Left ventricle myocardium inferior (tissue), 1 donor: ENCODE measurements at places on chromosomes 2 and 18.
A peak's percentile ranks its signal among the peaks of the same experiment; 100 is the strongest.

DNA sequence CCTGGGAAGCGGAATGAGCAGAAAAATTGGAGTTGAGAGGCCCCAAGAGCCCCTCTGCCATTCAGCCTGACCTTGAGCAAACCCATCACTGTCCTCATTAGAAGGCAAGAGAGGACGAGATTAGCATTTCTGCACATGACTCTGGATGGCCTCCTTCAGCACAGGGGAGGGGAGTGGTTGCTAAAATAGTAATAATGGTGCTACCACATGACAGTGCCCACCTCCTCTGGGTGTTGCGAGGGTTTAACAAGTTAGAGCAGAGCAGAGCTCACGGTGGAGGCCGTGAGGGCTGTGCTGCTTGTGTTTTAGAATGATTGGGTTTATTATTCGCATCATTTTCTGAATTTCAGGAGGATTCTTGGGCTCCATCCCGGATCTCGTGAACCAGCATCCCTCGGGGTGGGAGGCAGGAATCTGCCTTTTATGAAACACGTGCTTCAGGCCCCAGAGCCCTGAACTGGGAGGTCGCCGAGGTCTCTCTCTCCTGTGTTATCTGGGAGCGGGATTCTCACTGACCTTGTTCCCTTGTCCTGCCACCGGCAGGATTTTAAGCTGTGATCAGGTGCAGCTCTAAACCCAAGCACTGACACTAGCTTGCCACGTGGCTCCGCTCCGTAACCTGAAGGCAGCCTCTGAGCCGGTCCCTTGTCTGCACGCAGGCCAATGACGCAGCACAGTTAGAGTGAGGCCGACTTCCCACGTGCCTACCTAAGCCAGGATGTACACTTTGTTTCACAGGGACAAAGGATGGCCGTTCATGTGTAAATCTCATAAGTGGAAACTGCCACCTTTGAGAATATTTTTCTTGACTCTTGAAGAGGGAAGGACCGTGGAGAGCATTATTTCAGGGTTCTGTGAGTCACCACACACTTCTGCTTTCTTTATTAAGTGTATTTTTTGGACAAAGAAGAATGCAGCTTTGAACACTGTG, 142.3 kb downstream of the ACOXL start:
- no peak for DNase-seq

DNA sequence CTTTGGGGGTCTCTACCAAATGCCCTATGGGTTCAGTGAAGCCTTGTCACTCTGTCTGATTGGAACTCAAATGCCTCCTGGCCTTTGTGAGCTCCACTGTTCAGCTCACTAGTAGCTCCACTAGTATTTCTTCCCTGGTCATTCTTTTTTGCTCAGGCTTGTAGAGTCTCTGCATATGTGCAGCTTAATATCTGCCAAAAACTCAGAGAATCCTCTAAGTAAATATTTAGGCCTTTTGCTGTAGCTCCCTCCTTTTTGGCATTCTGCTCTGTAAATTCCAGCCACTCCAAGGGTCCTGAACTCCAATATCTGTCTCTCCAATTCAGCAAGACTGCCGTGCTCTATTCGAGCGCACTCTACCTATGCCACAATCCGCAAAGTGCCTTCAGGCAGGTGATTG, 146.5 kb downstream of the MAIP1 start:
- DNase-seq, result no peak

DNA sequence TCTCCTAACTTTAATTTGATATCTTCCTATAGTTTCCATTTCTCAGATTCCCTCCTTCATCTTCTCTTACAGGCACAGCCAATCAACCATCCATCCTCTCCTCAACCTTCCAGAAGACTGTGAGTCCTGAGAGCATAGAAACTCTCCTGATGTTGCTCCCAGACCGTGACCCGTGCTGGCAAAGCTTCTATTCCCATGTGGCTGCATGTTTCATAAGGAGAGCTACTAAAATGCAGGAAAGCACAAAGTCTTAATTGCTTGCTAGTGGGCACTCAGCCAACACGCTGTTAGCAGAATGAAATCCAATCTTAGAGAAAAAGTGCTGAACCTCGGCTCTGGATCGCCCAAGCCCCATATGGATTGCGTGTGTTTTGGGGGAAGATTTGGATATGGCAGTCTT, 1244.7 kb upstream of the ZEB2 start:
- peak; percentile 60 for DNase-seq

DNA sequence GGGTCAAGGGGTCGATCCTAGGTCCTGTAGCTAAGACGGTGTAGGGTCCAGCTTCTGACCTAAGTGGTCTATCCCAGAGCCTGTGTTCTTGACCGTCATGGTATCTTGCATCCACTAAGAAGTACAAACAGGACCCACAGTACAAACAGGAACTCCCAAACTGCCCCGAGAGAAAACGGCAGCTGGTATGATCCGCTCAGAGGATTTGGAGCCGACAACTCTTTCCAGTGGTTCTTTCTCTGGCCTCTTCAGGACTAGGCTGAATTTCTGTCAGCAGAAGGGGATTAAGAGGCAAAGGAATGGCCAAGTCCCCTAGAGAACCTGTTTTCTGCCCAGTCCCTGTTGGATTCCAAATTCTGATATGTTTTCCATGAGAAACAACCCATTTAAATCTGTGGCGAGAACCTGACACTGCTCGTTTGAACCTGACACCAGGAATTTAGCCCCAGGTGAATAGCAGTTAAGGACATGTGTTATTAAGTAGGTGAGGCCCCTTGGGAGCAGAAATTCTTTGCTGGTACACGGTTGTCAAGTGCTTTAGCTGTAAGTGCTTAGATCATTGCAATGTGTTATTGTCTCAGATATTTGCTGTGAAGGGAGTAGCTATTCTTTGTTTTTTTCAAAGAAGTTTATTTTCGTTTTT, 50.5 kb upstream of the TXNDC2 start:
- DNase-seq, result no peak

GRCh38 chr18:22210311-22210754, 40.9 kb downstream of the GATA6 start:
- no peak for DNase-seq
